Activated CD4-positive, alpha-beta T cell treated with anti-CD3 and anti-CD28 coated beads, Interleukin-2, amount 50 U/mL, for 16 hours (primary cell): ENCODE measurements at places on chromosomes 5 and 9.
A peak's percentile ranks its signal among the peaks of the same experiment; 100 is the strongest.

DNA sequence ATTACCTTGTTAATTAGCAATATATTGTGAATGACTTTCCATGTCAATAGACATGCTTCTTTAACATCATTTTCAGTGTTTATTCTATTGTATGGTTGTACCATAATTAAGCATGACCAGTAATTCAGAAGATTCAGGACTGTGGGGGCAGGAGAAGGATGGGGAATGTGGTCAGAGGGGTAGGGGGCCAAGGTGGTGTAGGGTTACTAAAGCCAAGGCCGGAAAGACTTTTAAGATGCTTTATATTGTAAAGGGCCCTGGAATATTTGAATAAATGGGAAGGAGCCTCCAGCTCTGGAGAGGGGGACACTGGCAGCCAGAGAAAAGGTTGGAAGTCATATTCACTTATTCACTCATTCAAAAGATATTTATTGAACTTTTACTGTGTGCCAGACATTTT lies 115.7 kb downstream of the FGF18 start:
- no peak for DNase-seq

- no peak for DNase-seq
These were observed 66.7 kb downstream of the WDR41 start for GRCh38 chr5:77425420-77425819.

- no peak for DNase-seq
These were observed 9.0 kb downstream of the C9 start for GRCh38 chr5:39355324-39355723.

DNA sequence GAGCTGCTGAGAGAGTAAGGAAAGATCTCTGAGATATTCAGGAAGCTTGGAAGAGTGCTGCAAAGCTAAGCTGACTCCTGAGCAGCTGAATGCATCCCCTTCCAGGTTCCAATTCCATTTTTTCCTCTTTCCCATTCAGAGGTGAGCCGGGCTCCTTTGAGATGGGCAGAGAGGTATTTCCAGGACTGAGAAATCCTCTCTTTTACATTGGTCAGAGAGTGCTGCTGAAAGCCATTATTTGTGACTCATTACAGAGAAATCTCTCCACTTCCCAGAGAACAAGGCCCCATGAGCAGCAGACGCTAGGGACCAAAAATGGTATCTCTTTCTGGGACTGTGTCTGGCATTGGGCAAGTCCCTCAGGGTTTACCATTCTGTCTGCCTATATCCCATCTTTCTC lies 3.7 kb downstream of the MCTP1 start:
- no peak for DNase-seq

DNA sequence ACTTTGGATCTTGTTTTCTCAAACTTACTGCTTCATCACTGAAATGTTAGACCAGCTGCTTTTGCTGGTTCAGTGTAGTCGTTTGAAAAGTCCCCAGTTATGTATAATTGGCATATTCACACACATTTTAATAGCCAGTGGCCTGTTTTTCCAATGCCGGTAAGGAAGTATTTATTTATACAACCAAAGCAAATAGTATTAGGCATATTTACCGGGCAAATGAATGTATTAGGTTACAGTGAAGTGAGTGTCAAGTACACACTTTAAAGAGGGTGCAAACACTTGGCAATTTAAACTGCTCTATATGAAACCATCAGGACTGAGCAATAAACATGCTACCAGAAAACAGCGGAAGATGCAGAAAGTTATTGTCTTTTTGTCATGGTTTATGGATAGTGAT lies 242.9 kb downstream of the MCTP1 start:
- DNase-seq, result no peak

- peak; percentile 97 for DNase-seq
These were observed 3.0 kb upstream of the FUT7 start for GRCh38 chr9:137034709-137035506.

- no peak for DNase-seq
These were observed 83.9 kb downstream of the RIC1 start for GRCh38 chr9:5712651-5713390.

DNA sequence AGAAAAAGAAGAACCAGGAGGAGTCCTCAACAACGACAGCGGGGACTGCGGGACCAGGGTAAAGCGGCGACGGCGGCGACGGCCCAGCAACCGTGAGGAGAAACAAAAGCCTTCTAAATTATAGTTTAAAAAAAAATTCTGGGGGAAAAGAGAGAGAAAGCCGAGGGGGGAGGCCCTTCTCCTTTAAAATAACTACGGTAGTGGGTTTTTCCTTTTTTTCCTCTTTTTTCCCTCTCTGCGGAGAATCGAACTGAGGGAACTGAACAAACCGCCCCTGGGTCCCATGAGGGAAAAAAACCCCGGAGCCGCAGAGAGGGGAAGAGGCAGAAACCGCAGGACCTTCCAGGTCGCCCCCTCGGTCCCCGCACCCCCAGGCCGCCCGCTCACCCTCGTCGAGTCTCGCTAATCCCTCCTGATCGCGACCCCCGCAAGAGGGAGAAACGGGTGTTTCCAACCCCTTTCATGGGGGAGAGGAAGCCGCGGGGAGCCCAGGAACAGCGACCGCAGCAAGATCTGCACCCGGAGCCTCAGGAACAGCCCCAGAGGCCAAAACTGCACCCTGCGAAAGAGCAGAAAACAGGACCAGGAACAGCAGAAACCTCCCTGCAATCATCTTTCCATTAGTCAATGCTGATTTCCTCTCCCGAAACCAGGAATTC lies 453 bp downstream of the CPEB4 start:
- DNase-seq, result no peak

DNA sequence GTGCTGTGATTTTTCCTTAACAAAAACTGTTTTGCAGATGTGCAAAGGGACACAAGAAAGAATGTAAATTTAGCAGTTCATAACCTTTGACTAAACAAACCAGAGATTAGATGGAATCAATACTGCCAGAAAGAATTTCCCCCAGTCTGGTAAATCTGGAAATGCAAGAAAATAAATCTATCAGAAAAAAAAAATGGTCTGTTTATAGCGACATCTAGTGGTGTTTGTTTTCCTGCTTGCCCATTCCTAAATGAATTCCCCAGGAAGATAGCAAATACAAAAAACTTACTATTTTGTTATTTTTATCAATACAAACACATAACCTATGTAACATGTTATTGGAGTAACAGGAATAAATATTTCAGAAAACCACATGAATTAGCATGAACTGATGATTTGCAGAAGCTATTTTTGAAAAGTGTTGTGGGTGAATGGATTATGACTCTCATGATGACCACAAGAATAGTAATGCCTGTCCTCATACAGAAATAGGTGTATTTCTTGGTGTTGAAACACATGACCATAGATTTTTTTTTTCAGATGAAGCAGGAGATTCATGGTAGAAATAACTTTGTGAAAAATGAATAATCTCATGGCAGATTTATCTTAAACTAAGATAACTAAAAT lies 1703.8 kb downstream of the MAT2B start:
- no peak for DNase-seq

DNA sequence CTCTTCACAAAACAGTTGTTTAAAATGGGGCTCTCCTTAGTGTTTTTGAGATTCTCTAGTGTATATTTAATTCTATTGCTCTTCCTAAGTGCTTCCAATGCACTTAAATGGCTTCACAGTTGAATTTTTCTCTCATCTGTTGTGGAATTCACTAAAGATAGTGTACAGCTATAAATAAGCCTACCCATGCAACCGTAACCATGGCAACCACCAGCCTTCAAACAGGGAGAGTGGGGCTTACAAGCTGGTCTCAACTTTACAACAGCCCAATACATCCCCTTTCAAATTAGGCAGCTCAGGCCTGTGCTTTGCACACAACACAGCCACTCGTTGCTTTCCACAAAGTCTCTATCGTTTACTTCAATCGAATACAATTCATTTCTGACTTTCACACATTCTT lies 144.0 kb upstream of the PLPPR1 start:
- no peak for DNase-seq

DNA sequence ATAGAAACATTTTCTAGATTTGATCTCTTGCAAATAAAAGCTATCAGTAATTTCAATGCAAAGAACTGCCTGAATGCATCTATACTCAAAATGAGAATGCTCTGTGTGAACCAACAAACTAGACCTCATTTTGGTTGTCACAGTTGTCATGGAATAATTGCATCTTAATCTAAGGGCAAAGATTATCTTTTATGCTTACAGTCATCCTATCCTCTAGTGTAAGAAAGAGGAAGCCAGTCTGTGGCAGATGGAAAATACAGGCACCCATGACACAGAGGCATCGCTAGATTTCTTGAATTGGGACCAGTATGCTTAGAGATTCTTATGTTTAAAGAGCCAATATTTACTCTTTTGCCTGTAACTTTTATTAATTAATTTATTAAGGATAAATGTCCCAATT lies 95.0 kb downstream of the MACIR start:
- DNase-seq, result no peak

DNA sequence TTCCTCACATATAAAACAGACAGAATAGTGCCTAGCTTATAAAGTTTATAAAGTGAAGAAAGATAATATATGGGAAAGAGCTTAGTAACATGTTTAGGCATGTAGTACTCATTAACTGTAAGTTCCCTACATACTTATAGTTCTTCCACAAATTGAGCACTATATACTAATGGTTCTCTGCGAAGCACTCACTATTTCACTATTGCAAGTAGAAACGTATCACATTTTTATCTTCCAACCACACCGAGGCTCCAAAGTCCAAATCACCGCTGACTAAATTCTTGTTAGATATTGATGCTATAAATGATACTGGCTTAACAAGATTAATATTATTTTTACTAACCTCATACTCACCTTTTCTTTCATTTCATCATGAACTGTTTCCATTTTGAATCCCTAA lies 61.0 kb downstream of the FBXW11 start:
- DNase-seq, result no peak

DNA sequence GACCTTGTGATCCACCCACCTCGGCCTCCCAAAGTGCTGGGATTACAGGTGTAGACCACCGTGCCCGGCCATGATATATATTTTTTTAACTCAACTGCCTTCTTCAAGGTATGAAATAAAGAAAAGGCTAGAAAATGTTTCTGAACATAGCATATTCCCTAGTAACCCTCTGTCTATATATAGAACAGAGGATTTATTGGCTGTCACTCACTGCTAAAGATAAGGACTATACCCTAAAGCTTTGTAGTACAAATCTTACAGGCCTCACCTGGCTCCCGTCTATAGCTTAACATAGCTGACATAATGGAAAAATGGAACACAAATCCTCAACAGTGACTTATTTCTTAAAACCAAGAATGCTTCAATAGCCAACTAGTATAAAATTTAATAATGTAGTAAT lies 14.2 kb downstream of the SGTB start:
- DNase-seq, result no peak

GRCh38 chr5:180673371-180674089 lies 24.1 kb upstream of the FLT4 start:
- no peak for DNase-seq

DNA sequence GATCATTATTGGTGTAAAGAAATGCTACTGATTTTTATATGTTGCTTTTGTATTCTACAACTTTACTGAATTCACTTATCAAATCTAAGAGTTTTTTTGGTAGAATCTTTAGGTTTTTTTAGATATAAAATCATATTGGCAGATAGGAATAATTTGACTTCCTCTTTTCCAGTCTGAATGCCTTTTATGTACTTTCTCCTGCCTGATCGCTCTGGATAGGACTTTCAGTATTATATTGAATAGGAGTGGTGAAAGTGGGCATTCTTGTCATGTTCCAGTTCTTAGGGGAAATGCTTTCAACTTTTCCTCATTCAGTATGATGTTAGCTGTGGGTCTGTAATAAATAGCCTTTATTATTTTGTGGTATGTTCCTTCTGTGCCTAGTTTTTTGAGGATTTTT lies 8.3 kb downstream of the AHRR start:
- DNase-seq, result no peak

- no peak for DNase-seq
These were observed 406.7 kb downstream of the MAN2A1 start for GRCh38 chr5:110096419-110096818.
